ENCODE measurements at places on chromosomes 16 and 17.

DNA sequence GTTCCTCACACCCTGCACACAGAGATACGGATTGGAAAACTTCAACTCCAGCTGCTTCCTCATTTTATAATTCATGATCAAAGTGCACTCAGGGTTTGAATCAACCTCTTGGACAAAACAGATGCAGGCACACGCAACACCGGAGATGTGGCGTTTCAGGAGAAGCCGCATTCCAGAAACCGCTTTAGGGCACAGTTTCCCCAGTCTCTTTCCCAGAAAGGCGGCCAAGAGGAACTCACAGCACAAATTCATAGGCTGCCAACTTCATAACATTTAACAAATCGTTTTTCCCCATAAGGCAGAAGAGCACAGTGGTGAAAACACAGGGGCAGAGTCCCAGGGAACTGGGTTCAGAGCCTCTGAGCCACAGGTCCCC lies 8.4 kb downstream of the MTHFSD start:
- no peak for DNase-seq

GRCh38 chr16:52436339-52437276 lies 110.3 kb downstream of the TOX3 start:
- DNase-seq = no peak

DNA sequence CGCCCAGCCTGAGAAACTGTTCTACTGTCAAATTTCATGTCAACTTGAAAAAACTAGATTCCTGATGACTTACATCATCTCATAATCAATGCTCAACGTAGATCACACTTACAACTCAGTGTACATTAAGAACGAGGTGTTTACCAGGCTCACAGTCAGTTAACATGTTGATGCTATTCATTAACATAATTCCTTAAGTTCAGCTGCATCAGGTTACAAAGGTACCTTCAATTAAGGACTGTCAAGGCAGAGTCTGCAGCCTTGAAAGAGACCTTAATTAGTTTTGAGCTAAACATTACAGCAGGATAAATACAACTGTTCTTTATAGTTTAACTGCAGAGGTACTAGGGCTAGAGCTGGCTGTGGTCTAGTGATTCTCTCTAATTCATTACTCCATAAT lies 1.9 kb downstream of the GNA13 start:
- DNase-seq = peak; percentile 42

- DNase-seq = no peak
Observed at GRCh38 chr16:79365702-79366101, 234.8 kb downstream of the MAF start.

DNA sequence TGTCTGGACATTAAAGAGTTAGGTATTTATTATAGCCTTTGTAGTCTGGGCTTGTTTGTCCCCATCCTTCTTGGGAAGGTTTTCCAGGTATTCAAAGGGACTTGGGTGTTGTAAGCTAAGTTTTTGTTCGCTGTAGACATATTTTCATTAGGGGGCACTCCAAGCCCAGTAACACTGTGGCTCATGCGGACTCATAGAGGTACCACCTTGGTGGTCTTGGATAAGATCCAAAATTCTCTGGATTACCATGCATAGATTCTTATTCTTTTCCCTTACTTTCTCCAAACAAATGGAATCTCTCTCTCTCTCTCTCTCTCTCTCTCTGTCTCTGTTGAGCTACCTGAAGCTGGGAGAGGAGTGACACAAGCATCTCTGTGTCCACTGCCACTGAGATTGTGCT lies 48.9 kb downstream of the ERCC4 start:
- no peak for DNase-seq

DNA sequence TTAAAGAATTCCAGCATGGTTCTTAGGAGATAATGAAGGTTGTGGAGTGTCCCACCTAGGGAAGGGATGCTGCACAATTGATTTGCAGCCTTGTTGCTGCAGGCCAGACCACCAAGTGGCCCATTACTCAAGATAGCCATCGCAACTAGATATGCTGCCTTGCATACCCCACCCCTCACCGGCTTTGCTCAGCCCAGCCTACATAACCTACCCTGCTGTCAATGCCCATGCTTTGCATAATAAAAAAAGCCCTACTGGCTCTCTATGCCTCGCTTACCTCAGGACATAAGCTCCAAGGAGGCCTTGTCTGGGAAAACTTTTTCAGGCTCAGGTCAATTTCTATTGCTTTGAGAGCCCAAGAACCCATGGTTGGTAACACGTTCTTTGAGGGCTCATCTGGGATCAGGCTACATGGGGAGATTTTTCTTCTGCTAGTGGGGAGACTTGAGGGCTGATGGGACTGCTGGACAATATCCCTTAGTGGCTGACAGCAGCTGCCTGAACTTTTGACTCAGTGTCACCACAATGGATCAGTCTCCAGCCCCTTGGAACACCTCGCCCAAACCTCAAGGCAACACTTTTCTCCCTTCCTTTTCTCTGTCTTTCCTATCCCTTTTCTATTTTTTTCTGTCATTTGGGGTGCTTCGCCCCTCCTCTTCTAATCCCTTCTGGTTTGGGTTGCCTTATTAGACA lies 38.3 kb downstream of the SCPEP1 start:
- DNase-seq = no peak

- DNase-seq = no peak
Observed at GRCh38 chr17:64694207-64694606, 32.1 kb upstream of the SMURF2 start.

DNA sequence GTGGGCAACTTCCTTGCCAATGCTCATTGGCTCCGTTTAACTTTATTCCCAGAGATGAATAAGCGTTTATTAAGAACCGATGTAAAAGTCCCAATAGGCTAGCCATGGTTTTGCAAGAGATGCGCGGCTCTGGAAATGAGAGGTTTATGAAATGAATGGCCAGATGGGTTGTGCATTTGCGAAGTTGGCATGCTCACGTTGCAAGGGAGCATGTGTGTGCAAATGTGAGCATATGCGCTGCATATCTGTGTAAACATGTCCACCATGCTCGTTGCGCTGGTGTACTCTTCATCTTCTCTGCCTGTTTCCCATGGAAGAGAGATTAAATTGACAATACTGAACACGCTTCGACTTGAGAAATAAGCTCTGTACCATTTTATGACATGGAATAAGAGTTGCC lies 848.6 kb upstream of the RBFOX1 start:
- DNase-seq = no peak

GRCh38 chr17:27339198-27339835 lies 45.4 kb downstream of the WSB1 start:
- no peak for DNase-seq

DNA sequence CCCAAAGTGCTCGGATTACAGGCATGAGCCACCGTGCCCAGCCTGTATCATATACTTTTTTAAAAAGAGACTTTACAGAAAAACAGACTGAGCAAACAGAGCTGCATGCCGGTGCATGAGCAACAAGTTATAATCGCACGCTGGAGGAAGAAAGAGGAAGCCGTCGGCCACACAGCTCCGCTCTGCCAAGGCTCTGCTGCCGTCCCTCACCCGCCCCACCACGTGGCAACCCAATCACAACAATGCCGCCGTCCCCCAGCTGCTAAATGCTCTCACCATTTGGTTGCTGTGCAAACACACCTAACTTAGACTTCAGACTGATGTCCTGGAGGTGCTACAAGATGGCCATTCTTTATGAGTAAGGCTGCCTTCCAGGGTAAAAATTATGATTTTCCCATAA lies 83.5 kb downstream of the ADCY9 start:
- DNase-seq = no peak

DNA sequence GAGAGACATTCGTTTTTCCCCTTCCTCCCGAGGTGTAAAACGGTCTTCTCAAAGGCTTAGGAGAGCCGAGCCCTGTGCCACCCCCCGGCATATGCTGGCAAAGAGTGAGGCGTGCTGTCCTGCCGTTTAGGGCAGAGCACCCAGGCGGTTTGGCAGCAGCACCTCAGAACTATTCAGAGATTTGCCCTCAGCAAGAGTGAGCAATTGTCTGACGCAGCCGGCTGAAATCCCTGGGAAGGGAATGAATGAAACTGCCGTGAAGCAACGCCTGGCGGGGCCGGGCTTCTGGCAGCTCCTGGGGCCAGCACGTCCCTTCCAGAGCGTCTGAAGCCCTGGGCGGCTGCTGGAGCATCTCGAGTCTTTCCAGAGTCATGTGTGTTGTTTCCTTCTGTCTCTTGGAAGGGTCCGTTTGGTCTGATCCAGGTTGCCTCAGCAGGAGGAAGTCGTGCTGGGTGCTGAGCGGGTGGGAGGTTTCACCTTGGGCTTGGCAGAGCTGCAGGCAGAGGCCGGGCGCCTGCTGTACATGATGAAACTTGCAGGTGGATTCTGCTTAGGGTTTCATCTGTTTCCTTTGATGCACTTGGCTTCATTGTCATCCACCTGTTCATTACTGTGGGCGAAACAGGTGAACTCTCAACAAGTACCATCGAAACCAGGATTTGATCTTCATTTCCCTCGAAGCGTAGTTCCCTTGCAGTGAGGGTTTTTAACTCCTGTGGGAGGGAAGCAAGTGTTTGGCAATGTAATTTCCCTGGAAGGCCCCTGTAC lies 35.4 kb downstream of the TBCD start:
- no peak for DNase-seq

DNA sequence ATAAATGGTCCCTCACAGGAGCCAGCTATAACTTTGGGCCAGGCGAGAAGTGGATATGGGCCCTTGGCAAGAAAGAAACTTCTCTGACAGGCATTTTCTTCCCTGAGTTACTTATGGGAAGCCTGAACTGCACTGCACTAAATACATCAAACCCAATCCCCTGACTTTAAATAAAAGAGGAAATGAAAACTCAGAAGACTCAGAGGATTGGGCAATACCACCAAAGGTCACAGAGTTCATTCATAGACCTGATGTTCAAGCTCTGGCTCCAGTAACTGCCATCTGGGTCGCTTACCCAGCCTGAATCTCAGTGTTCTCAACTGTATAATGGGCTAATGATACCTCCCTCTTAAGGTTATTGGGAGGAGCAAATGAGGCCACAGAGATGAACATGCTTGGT lies 815 bp downstream of the KRT35 start:
- DNase-seq = no peak

DNA sequence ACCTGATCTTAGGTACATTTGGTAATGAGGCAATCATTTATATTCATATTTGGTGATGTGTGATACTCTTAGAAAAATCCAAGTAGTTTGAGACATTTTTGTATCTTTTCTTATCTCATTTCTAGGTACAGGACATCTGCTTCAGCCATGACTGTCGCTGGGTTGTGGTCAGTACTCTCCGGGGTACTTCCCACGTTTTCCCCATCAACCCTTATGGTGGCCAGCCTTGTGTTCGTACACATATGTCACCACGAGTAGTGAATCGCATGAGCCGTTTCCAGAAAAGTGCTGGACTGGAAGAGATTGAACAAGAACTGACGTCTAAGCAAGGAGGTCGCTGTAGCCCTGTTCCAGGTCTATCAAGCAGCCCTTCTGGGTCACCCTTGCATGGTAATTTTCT lies 312.2 kb downstream of the BCAS3 start:
- no peak for DNase-seq

DNA sequence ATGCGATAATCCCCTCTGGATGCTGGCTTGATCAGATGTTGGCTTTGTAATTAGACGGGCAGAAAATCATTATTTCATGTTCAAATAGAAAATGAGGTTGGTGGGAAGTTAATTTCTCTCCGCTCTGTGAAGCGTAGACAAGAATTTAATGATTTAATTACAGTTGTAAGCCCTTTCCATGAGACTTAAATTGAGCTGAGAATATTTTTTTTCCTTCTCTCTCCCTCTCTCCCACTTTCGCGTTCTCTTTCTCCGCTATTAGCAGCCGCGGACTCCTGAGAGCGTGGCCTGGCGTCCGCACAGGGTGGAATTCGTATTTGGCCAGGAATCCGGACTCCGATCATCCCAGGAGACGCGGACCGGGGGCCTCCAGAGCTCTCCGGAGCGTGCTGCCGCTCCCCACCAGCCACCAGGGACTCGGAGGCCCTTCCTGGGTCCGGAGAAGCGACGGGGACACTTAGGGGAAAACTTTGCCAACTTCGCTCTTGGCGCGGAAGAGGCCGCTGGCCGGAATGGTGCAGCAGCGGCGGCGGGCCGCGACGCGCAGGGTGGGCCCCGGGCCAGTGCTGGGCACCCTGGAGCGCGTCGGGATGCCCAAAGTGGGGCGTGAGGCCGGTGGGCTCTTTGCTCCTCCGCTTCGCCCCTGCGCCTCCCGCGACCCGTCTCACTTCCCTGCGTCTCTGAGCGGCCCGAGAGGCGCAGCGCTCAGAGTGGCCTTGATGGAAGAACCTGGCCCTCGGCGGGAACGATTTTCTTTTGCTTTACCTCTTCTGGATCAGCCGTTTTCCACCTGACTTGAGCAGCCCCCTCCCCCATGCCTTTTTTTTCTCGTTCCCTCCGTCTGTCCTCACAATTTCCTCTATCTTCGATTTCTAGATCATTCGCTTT lies 3.6 kb upstream of the IRX3 start:
- DNase-seq = no peak

DNA sequence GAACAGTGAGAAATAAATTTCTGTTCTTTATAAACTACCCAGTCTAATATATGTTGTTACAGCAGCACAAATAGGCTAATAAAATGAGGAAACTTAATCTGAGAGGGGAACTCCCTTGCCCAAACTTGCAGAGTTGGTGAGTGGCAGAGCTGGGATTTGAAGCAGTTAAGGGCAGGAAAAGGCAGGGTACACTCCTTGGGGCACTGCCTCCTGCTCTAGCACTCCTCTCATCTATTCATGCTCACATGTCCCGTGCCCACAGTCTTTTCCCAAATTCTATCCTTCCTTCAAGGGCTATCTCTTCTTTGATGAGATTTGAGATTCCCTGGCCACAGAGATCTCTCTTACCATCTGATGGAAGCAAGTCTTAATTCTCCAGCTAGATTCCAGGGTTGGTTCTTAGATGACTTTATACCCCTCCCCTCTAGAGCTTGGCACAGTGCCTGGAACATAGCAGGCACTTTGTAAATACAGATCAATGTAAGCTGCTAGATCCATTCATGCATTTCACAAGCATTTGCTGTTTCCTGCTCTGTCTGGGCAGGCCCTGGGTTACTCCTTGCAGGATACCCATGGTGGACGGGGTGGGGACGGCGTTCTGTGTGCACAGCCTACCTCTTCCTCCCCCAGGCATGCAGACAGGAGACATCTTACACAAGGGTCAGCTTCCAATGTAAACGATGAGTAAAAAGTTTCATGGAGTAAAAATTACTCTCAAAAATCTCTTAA lies 39.2 kb upstream of the ABCC12 start:
- DNase-seq = no peak

- no peak for DNase-seq
Observed at GRCh38 chr17:43224146-43224705, 4.2 kb downstream of the CCDC200 start.
